ENCODE measurements at places on chromosomes 7 and 10. TPM values are rescaled to one million over a fixed set of nuclear protein-coding genes. Genes with fewer than 3 reads are reported as not detected.

The CCL26 gene
- total RNA-seq: 14.4 TPM

The ACTA2 gene
- 21.5 TPM for total RNA-seq

The AOAH gene
- not detected for total RNA-seq

The UFSP1 gene
- total RNA-seq: 7.4 TPM

The SP4 gene
- total RNA-seq: 1.1 TPM

The GBX1 gene
- 0.17 TPM for total RNA-seq

The BTAF1 gene
- 6.2 TPM for total RNA-seq

The MORN4 gene
- 6.1 TPM for total RNA-seq

Data from A549 treated with RU486 at 1 μM for 4 hours (cell line).